Left ventricle myocardium superior (tissue), 1 donor: ENCODE measurements at places on chromosomes 1 and 21.

- no peak for DNase-seq
These were observed 81.5 kb upstream of the LRIF1 start for GRCh38 chr1:111045033-111045722.

GRCh38 chr1:30466026-30466425, 257.4 kb downstream of the MATN1 start:
- DNase-seq = no peak

DNA sequence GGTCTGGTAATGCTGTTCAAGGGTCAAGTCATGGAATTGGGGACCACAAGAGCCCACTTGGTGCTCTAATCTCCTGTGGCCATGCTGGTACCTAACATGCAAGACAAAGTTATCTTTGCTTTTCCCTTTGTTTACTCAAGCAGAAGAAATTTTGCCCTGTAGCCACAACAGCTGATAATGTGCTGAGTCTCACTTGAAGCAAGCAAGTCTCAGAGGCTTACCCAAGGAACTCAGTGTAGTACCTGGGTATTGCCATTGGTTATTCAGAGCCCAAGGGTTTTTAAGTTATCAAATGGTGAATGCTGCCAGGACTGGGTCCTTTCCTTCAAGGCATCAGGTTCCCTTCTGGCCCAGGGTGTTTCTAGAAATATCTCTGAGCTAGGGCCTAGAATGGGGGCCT, 198.9 kb upstream of the RNPC3 start:
- DNase-seq = no peak

DNA sequence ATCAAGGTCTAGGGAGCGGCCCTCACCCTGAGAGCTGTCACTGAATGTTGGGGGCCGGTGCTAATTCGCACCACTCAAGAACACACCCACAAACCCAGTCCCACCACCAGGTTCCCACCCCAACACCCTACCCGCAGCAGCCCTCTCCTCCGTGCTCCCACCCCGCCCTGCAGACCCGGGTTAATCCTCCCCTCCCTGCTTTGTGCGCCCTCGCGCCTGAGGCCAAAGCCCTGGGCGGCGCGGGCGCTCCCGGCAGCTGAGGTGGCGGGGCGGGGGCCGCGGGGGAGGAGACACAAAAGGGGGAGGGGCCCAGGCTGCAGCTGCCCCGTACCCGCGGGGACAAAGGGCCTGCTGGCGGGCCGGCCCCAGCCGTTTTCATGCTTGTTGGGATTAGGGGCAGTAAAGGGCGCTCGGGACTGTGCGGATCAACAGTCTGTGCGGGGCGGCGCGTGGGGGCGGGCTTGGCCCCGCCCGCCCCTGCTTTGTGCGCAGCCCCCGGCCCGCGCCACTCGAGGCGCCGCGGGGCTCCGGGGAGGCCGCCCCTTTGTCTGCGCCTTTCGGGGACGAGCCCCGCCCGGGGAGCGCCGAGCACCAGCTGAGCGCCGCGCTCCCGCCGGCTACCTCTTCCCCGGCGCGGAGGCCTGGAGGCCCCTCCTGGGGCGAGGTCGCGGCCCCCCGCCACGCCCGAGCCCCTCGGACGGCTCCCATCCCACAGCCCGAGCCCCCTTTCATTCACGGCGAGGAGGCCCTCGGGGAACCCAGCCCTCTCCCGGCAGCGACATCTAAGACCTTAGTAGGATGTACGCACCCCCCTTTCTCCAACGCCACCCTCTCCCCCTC, 10.9 kb downstream of the C1orf216 start:
- peak; percentile 46 for DNase-seq

- DNase-seq = peak; percentile 84
These were observed 1.2 kb upstream of the DHRS3 start for GRCh38 chr1:12618965-12619791.

DNA sequence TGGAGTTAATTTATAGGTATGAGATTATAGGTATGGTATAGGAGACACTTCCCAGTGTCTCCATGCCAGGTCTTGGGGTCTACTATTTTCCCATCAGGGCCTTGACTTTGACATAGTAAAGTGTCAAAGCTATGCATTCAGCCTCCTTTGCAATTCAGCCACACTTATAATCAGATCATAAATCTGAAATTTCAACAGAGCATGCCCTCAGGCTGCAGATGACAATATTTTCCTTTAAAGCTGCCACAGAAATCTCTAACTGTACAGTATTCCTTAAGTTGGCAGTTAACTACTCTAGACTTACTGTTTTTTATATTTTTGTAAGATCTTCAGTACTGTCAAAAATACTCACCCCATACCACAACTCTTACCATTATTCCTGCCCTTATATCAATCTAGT, 30.2 kb upstream of the RGS7 start:
- DNase-seq = no peak

DNA sequence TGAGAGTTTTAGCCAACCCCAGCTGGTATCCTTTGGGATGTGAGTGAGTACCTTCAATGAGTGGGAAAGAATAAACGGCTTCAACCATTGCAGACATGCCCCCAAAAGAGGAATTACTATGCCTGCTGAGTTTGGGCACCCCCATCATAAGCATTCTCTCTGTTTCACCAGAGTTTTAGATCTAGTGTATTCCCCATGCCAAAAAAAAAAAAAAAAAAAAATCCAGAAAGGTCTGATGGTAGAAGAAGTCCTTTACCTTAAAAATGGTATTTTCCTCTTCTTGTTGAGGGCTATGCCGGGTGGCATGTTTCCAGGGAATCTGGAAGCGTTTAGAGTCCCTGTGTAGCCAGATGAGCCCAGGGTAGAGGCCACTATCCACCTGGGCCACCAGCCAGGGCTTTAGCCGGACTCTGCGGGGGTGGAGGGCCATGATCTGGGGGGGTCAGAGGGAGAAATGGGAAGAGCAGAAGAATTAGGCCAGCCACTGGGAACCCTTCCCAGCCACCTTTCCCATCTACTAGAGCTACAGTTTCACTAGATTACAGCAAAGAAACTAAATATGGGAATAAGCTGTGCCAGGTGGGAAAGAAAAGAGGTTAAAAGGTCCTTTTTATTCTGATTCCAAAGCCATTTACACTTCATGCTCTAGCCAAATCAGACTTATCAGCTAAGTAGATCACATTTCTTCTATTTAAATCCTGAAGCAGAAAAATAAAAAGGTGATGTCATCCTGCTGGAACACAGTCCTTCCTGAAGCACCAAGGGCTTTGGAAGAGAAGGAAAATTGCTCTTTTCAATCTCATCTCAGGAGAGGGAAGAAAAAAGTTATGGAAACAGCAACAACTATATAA, 4.7 kb downstream of the IRF6 start:
- DNase-seq = peak; percentile 52

DNA sequence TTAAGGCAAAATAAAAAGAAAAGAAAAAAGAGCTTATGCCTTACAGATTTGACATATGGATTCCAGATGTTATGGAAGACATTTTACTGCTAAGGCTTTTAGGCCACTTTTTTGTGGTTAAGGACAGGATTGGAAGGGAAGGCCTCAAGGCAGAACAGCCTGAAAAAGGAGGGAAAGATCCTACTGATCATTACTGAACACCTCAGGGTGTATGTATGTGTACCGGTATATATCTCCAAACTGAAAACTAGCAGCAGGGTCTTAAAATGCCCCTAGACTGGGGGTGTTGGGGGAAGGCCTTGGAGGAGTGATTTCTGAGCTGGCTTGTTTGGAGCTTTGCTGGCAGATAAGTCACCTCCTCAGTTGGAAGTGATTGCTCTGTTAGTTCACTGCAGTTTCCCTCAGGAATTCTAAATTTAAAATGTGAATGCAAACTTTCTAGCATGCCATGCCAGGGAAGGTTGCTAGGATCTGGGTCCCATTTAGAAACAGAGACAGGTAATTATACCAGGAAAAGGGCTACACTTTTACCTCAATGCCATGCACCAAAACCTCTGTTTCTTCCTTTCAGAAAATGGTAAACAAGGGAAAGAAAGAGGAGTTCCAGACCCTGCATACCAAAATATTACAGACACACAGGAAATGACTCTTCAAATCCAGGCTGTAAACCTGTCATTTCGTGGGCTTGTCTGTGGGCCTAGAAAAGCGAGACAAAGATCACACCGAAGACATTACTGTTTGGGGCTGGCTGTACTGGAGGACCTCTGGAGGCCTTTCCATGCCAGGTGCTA, 15.0 kb downstream of the C1orf52 start:
- DNase-seq = no peak

DNA sequence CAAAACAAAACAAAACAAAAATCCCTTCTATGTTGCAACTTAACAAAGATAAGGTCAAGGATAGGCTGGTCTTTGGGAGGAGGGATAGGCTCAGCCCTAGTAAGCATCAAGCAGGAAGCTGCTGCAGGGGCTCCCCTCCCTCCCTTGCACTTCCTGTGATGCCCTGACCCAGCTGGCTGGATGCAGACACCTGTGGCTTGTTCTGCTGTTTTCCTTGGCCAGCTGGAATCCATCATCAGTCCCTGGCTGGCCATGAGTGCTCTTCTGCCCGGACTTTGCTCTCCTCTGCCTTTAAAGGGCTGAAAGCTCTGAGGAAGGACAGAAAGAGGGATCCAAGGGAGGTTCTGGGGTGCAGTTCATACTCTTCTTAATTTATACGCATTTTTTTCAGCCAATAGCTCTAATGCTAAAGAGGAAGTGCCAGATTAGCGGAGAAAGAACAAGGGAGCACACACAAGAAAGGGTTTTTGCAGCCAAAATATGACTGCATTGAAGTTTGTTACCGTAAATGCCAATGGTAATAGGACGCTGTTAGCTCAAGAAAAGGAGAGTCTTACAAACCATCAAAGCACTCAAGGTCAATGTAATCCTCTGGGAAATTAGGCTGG, 19.9 kb upstream of the UBE2U start:
- DNase-seq = no peak

- no peak for DNase-seq
These were observed 83.7 kb downstream of the PROX1 start for GRCh38 chr1:214071469-214071868.

- DNase-seq = no peak
These were observed 2.5 kb downstream of the CNR2 start for GRCh38 chr1:23910553-23911246.

GRCh38 chr1:54865238-54866073, 21.5 kb downstream of the DHCR24 start:
- no peak for DNase-seq

DNA sequence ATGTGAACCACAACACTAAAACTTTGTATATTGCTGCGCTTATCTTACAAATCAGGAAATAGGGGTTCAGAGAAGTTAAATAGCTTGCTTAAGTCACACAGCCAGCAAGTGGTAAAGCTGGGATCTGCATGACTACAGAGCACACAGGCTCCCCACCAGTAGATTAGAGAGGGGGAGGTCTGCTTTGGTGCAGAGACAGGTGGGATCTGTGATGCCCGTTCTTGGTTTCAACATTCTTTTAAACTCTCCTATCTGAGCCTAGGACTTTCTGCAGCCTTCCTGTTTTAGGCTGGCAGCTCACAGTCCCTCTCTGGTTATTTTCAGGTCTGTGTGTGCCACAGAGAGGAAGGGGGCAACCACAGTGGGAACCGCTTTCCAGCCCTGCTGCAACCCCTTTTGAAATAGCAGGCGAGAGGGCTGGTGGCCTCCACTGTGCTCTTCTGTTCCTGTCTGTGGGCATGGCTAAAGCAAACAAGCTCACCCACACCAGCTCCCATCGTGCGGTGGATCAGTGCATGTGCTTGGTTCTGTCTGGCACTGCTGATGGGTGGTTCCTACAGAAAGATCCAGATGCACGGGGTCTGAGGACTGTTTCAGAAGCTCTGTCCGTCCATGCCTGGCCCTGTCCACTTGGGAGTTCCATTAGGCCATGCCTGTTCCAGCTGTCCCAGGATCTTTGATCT, 1.7 kb upstream of the IL6R start:
- DNase-seq = no peak
